NCI-H2107 (cell line): ENCODE measurements at places on chromosomes 16 and 17.

DNA sequence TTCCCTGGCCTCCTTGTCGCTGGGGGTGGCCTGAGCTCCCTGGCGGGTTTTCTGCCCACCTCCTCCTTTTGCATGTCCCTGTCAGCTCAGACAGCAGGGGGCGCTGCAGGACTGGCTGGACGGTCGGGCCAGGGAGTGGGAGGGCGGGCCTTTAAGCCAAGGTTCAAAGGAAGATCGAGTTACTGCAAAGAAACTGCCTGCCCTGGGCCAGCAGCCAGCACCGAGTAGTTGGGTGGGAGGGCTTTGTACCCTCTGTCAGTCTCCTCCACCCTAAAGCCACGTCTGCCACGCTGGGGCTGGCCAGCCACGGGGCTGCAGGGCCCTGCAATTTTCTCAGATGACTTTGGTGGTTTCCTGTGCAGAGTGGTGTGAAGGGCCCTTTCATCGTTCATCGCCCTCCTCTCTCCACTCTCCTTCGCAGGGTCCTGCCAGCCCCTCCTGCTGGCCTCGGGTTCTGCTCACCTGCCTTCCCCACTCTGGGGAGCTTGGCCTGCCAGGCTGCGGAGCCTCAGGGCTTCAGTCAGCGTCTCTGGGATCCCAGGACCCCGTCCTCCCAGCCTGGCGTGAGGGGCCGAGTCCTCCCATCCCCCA lies 12.3 kb downstream of the GPR142 start:
- peak; percentile 86 for DNase-seq

- no peak for DNase-seq
Measured at GRCh38 chr16:4046221-4046620, 70.0 kb downstream of the ADCY9 start.

GRCh38 chr17:47316311-47316710 lies 7.4 kb upstream of the EFCAB13 start:
- no peak for DNase-seq

- no peak for DNase-seq
Measured at GRCh38 chr16:64440421-64440831, 681.4 kb downstream of the CDH11 start.

GRCh38 chr17:31144836-31145235 lies 50.1 kb downstream of the NF1 start:
- DNase-seq = no peak

DNA sequence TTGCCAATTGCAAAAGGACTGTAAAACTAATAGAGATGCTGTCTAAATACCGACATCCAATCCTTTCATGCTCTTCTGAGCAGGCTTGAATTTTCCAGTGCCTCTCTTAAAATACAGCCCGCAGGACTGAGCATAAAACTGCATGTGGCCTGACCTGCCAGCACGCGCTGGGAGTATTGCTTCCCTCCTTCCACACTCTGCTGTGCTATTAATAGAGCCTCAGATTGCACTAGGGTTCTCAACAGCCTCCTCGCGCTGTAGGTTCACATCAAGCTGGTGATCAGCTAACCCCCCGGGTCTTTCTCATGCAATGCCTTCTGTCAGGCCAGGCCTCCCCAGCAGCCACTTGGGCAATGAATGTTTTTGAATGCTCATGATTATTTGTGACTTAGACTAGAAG lies 14.2 kb upstream of the MSI2 start:
- peak; percentile 18 for DNase-seq

- DNase-seq = no peak
Measured at GRCh38 chr17:15289285-15290183, 24.4 kb upstream of the PMP22 start.

DNA sequence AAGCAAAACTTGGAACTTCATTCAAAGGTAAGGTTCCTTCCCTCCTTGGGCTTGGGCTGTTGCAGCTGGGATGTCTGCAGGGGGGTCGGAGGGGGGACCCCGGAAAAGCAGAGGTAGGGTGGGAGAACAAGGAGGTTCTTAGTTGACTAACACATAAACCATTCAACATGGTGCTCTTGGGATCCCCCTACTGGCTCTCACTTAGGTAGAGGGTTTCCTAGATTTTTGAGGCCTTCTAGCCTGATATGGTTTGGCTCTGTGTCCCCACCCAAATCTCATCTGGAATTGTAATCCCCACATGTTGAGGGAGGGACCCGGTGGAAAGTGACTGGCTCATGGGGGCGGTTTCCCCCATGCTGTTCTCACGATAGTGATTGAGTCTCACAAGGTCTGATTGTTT lies 93.9 kb downstream of the RGS9 start:
- no peak for DNase-seq

- no peak for DNase-seq
Measured at GRCh38 chr16:54932737-54933254, 2.1 kb downstream of the IRX5 start.

DNA sequence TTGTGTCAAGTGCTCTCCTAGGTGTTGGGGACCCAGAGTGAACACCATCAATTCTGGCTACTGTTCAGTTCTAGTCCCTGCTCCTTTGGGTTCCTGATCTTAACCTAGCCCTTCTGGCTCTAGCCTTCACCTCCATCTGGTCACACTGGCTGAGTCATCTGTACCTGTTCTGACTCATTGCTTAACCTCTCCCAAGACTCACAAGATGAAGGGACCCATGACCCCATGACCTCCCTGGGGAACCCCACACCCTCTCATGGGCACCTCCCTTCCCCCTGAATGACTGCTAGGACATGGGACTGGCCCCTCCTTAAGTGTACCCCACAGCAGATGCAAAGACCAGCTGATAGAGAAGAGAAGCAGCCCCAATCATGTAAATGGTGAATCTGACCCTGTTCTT lies 345.8 kb upstream of the CDH5 start:
- DNase-seq = no peak

DNA sequence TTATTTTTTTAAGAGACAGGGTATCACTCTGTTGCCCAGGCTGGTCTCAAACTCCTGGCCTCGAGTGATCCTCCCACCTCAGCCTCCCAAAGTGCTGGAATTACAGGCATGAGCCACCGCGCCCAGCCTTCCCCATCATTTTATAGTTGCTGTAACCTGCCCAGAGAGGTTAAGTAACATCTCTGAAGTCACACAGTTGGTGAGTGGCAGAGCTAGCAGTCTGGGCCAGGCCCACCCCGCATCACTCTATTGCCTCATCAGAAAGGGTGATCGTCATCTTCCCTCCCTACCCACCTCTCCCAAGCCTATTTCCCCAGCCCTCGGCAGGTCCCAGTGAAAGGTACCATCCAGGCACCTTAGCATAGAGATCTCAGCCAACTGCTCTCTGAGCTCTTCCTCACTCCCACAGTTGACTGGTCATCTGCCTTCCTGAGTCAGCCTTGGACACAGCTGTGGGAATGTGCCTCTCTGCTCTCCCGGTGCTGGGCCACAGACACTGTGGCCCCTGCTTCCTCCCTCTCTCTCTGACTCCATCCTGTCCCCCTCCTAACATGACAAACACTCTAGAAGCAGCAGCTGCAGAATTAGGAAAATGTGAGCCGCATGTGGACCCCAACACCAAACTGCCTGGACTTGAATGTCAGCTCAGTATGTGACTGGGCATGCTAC lies 57.1 kb downstream of the SCNN1B start:
- DNase-seq = no peak

- peak; percentile 69 for DNase-seq
Measured at GRCh38 chr17:1573932-1574696, 11.5 kb upstream of the PITPNA start.

- no peak for DNase-seq
Measured at GRCh38 chr16:86809458-86809955, 231.2 kb downstream of the FOXL1 start.

DNA sequence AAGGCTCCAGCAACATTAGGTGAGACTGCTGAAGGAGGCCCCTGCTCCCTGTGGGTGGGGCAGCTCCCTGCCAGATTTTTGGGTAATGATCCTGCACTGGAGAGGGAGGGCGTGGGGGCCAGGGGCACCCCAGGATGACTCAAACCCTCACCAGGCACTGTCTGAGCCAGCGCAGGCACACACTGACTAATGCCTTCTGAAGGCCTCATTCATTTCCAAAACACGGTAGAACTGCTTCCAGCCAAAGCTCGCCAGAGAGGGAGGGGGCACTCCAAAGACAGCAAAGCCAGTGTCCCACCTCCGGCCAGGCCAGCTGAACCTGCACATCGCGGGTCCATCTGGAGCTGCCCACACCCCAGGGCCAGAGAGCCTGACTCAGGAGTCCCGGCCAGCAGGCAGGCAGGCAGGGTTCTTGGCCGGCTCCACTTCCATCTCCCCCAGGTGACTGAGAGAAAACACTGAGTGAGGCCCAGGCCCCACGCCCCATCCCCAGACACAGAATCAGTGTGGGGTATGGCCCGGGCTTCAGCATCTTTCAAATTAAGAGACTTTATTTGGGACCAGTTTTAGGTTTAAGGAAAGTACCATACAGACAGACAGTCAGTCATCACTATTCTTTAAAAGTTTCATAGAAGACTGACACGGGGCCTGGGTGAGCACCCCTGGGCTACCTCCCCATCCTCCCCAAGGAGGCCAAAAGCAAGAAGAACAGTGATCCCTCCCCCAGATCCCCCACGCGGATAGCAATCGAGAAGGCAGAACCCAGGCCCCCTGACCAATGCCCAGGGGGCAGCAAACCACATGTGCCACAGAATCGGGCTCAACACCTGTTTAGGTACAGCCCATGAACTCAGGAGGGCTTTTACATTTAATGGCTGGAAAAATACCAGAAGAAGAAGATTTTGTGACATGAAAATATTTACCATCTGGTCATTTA lies 2.3 kb downstream of the PIEZO1 start:
- DNase-seq = no peak

DNA sequence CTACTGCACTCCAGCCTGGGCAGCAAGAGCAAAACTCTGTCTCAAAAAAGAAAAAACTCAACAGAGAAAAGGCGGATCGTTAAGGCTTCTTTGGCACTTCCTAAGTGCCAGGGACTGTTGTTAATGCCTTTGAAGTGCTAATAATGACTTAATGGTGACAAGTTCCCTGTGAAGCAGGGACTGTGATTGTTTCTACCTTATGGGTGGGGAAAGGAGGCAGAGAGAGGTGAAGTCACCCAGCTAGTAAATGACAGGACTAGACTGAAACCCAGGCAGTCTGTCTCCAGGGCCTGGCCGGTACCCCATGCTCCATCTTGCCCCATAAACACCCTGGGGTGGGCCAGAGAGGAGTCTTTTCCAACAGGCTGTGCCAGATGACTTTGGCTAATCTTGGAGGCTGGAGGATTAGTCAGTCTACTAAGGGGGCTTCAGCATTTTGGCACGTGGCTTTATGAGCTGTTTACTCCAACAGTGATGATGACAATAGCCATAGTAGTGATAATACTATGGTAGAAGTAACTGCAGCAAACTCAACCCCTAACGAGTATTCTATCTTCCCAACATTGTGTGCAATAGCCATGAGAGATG lies 26.9 kb downstream of the ABCC1 start:
- no peak for DNase-seq

DNA sequence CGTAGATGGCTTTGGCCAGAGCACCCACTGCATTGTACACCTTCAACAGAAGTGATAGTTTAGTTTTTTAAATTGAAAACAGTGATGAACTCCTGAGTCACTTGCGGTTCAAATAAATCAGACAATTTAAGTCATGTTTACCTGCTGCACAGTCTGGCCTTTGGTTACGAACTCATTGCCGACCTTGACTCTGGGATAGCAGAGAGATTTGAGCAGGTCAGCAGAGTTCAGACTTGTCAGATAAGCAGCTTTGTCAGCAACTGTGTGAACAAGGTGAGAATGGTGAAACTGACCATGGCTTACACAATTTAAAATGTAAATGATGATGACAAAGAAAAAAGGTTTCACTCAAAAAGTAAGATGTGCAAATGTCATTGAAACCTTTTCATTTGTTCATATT lies 9.3 kb downstream of the MYH4 start:
- DNase-seq = no peak

DNA sequence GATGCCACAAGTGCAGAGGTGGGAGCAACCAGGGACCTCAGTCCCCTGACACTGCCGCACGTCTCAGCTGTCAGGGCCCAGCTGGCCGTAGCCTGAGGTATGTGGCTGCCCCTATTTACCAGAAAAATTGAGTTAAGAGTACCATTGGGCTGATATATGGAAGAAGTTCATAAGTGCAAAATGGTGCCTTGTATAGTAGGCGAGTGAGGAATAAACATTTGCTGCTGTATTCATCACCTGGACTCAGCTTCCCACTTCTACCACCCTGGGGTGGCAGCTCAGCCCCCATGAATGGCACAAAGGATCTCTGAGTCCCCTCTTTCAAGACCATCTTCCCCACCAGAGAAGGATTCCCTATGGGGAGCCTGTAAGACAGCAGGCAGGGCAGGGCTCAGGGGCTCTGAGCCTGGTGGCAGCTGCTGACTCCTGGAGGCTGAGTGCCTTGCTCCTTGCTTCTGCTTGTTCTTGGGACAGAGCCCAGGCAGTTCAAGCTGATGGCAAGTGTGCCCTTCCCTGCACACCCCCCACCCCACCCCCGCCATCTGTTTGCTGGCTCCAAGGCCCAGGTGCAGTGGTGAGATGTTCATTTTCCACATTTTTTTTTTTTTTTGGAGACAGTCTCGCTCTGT lies 29.0 kb downstream of the TRPV2 start:
- DNase-seq = no peak

DNA sequence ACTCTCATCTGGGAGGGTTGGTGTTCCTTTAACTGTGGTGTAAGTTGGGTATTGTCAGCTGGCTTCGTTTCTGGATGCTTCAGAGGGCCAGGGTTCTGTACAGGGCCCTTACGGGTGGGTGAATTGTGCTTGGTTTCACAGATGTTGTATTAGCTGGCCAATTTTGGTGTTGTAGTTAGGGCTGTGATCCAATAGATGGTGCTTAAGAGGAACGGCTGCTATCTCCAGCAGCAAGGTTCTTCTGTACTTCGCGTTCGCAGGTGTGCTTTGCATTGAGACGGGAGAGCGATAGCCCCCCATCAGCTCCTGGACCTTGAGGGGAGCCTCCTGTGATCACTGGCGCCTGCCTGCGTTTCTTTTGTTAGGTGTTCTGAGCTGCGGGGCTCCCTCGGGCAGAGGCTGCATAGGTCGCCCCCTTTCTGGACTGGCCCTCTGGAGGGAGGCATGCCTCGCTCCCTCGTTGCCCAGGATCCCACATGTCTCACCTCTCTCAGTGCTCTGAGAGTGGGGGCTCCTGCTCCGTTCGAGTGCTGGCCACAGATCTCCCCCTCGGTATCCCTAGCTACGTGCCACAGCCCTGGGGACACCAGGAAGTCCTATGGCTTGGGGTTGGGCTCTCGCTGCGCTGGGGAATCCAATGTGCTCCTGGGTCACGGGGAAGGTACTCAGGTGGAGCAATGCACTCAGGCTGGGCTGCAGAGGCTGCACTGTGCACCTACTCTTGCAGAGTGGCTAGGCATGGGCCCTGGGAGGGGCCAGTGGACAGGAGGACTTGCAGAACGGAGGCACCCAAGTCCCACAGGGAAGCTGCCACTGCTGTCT lies 837 bp upstream of the PRDM7 start:
- DNase-seq = no peak

DNA sequence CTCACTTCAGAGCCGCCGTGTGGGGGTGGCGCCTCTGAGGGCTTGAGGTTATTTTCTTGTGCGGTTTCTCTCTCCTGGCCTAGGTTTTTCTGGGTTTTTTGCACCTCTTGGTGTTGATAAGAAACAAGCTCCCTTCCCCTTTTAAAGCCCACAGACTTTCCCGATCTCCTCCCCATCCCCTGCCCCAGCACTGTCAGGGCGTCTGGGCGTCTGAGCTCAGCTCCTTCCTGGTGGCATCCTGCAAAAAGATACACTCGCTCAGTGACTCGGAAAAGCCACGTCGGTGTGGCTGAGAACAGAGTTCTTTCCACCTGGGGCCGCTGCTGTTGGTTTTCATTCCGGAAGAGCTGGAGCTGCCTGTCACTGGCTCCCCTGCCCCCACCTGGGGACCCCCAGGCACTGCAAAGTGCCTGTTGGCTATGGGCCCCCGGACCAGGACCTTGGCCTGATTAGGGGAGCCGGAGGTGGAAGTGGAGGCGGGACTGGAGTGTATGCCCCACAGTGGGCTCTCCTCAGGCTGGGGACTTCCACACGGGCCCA lies 14.5 kb downstream of the BAIAP2 start:
- DNase-seq = no peak

GRCh38 chr16:83946781-83947566 lies 6.1 kb upstream of the OSGIN1 start:
- no peak for DNase-seq
